Omental fat pad (tissue), 4 donors: ENCODE measurements at places on chromosomes 3 and 15. TPM values are rescaled to one million over a fixed set of nuclear protein-coding genes. Genes with fewer than 3 reads are reported as not detected.
A peak's percentile ranks its signal among the peaks of the same experiment; 100 is the strongest.

GMNC gene
- not detected for total RNA-seq

GRCh38 chr3:148173851-148174250, 523.9 kb upstream of the AGTR1 start:
- DNase-seq, result no peak

PLAAT1 gene
- not detected for total RNA-seq

DNA sequence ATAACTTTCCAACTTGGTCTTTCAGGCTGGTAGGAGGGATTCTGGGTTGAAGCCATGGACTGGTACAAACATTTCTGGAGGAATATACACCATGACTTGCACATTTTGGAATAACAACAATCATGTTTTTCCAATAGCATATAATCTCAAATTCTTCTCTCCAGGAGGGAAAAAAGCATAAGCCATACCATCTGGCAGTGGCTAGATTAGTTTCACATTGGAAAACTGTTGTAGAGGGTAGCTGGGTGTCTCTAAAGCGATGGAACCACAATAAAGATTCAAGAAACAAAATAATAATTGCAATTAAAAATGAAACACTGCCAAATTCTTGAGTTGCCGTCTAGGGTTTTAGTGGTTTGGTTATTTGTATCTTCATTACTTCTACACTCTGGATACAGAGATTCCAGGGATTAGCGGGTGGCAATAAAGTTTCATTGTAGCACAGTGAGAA, 278.5 kb upstream of the RASGRP1 start:
- DNase-seq, result no peak

GRCh38 chr15:52683580-52683979, 4.4 kb upstream of the ATOSA start:
- no peak for DNase-seq

DNA sequence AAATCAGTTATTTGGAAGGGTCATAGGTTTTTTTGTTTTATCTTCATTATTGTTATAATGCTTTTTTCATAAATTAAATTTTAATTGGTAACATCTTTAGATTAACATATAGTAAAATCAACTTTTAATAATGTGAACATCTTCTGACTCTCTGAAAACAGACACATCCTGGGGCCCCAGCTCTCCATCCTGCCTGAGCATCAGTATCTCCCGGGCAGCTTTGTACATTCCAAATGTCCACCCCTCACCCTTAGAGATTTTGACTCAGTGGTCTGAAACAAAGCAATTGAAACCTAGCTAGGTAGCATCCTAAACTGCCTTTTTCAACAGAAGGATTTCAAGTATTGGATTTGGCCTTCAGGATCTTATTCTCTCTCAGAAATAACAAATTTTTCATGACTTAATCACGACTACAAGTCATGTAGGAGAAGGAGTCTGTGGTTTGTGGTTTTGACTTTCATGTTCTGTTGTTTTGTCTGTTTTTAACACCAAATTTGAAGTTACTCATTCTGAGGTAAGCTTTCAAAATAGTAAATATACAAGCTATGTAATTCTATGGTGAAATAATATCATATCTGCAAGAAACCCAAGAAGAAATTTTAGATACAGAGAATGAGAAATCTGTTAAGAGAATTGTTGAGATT, 147.3 kb upstream of the UBE2E2 start:
- DNase-seq, result no peak

DTX3L gene
- 60.2 TPM for total RNA-seq

RARB gene
- 3.6 TPM for total RNA-seq

- no peak for DNase-seq
Observed at GRCh38 chr3:95399585-95399984, 1336.7 kb downstream of the NSUN3 start.

- DNase-seq, result no peak
Observed at GRCh38 chr15:41599061-41599460, 40.0 kb downstream of the TYRO3 start.

TM6SF1 gene
- 19.7 TPM for total RNA-seq

DNA sequence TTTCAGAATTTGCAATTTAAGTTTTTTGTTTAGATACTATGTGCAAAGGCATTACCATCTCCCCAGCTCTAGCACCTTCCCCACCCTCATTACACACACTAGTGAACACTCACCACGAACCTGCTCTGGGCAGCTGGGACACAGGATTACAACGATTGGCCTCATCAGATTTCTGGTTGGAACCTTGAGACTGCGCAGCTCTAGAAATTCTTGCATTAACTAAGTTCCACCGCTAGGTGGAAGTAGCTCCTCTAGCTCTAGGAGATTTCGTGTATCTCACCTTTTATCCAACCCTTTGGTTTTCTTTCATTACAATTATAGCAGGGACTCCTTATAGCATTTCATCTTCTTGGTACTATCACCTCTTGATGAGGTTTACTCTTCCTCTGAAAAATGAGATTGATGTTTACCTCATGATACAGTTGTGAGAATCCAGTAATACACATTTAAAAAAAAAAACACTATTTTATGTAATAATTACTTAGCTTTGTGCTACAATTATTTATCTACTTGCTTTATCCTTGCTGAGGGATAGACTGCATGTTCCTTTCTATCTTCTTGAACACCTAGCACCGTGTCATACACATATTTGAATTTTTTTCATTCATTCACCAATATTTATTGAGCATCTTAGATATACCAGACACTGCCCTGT, 28.7 kb upstream of the PLOD2 start:
- DNase-seq, result no peak

DNA sequence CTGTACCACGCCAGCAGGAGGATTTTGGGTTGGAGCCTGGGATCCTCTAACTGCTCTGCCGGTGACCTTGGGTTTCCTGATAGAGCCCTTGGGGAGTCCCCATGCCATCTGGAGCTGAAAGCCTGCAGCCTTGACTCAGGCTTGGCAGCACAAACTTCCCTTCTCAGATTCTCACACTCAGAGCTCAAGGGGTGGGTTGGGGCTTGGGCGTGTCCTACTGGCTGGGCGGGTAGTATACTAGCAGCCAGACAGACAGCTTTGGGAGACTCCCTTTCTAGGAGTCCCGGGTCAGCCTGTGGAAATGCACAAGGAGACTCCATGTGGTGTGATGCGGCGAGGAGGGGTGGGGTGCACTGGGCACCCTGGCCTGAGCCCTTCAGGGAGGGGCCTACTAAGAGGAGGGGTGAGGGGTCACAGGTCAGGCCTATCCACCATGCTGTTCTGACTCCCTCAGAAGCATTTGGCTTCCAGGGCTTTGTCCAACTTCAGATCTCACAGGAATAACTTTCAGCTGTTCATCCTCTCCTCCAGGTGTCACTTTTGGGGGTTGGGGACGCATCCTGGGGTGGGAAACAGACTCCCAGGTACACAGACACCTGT, 21.6 kb upstream of the PLXNA1 start:
- peak; percentile 34 for DNase-seq

DNA sequence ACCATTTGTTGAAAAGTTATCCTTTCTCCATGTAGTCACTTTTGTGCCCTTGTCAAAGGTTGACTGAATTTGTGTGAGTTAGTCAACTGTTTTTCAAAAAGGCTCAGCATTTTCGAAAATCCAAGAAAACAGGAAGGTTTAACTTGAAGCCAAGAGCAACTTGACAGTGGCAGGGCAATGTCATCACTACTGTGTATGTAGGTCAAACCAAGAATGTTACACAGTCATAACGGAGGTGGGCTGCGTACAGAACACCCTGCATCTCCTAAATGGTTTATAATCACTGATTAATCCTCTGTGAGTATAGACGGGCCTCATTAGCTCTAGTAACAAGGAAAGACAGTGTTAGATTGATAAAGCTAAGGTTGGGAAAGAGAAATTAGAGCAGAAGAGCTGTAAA, 1064.9 kb downstream of the FHIT start:
- DNase-seq, result no peak

FETUB gene
- not detected for total RNA-seq
